ENCODE measurements at places on chromosomes 2 and 18.

GRCh38 chr2:32532961-32533360 is 94.9 kb upstream of the TTC27 start:
- no peak for DNase-seq

DNA sequence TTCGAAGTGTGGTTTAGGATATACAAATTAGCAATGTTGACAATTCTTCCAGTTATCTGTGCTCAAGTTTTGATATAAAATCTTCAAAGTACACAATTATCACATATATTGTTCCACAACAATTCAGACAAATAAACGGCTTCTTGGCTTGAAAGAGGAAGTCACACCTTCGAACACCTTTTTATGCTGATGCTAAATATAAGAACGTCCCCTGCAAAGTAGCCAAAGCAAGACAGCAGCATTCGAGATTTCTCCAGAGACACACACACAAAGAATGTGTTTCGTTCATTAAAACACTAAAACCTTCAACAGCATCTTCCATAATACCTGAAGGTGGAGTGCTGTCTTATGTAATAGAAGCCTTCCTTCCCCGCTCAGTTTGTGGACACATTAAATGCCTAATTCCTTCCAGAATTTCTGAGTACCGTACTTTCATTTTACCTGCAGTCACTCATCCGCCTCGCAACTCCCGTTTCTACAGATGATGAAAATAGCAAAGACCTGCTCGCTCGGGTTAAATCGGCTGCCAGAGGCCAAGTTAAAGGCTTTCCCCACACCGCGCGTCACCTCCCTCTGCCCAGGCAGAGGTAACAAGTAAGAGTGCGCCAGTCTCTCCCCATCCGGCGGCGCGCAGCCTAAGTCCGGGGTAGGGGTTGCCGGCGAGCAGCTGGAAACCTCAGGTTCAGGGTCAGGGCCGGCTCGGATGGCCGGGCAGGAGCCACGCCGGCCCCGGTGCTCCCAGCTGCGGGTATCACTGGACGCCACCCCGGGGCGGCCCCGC is 847 bp downstream of the SERPINE2 start:
- DNase-seq, result no peak

GRCh38 chr2:105712166-105712915 is 32.4 kb upstream of the NCK2 start:
- DNase-seq, result no peak

DNA sequence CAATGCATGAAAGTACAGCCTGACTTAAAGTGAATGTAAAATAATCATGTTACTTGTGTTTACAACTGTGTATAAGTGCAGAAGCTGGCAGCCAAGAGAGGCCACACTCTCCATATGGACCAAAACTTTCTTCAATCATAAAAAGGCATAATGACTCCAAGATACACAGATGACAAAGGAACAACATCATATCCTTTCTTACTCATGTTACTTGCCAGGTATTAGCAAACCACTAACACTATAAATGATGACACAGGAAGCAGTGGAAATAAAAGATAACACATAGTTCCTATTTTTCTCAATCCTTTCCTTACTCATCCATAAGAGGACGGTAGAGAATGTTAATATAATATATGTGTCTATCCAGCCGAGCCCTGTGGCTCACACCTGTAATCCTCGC is 400.0 kb upstream of the CDH2 start:
- DNase-seq, result no peak

GRCh38 chr2:223779877-223780276 is 57.5 kb downstream of the AP1S3 start:
- DNase-seq, result no peak

DNA sequence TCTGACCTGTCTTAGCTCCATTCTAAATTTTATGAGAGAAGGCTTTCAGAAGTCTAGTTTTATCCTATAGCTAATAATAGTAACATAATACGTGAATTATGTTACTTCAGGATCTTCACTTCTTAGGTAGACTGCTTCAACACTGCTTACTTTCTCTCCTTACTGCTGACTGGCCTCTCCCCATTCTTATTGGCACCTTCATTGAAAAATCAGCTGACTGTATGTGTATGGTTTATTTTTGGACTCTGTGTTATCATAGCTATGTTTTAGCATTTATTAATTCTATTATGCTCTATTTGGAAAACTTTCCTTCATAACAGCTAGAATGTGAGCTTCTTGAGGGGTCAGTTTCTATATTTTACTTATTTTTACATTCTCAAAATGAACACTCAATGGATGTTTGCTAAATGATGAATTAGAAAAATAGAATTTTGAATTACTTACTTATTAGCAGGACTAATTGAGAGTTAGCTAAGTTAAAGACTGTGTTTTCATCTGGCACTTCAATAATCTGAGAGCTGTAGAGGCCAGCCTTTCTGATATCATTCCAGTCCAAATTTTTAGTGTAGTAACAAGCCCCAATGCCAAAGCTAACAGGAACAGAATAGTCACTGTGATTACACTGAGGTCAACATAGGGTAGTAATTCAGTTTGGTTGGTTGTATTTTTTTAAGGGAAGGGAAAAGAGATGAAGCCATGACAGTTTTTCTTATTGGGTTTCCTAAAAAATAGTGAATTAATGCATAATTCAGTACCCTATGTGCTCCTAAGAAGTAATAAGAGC is 92.3 kb downstream of the TTC27 start:
- no peak for DNase-seq

DNA sequence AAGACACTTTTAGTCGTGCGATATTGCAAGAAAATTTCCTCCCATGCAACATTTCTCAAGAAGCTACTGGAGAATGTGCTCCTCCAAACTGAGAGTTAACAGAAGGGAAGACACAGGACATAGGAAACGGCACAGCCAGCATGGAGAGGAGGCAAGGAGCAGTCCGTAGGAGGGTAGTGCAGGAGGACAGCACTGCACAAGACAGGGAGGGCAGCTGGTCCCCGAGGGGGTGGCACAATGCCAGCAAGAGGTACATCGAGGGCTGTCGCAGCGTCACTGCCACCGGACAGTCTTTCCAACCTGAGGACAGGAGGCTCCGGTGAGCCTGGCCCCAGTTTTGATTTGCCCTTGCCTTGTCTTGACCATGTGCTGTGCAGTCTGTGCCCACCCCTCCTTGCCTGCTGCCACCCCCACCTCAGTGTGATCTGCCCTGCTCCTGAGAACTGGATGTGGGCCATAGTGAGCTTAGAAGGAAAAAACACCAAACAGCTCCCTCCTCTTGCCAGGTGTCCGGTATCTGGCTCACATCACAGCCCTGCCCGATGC is 81.6 kb upstream of the LAPTM4A start:
- DNase-seq, result no peak

- no peak for DNase-seq
Measured at GRCh38 chr2:33645861-33646260, 46.8 kb upstream of the FAM98A start.

- no peak for DNase-seq
Measured at GRCh38 chr2:30149513-30149912, 2.7 kb downstream of the YPEL5 start.

- no peak for DNase-seq
Measured at GRCh38 chr2:9964334-9964980, 13.0 kb downstream of the GRHL1 start.

DNA sequence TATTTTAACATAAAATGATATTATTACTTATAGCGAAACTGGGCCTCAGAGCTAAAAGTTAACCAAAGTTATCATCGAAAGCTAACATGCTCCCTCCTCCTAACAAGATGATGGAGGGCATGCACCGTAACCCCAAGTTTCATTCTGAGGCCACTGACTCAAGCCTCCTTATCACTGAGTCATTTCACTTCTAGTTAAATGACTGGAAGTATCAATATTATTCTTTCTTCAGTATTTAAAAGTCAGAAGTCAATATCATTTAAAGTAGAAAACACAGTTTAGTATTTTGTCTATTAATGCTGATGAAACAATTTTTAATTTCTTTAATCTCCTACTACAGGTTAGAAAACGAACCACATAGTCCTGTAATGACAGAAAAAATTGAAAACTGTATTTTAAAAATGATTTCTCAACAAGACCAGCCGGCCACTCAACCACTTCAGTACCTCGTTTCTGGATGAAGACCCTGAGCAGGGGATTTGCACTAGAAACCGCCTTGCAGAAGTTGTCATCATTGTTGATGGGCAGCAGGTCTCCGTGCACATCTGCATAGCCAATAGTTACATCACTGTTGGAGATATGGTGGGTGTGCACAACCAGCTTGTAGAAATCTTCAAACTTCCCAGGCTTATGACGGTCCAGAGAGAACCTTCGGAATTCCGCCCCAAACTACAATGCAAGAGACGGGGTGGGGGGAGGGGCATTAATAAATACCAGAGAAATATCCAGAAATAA is 44.9 kb downstream of the PARD6G start:
- DNase-seq, result no peak

GRCh38 chr2:109155553-109156451 is 26.8 kb downstream of the SH3RF3 start:
- DNase-seq, result no peak

DNA sequence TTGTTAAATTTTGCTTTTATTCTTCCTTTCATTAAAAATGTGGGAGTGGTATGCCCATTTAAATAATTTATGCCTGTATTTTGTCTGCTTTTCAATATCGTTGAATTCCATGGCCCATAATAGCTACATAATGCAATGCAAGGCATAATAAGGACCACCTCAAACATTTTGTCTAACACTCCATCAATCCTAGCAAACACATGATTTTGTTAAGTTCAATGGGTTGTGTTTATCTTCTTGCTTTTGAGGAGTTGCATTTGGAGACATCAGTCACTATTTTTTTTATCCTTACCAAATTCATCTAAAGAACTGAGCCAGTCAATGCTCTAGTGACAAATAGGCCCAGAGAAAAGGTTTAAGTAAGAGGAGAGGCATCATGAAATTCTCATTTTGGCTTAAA is 145.5 kb downstream of the ZNF385B start:
- no peak for DNase-seq

GRCh38 chr18:5771343-5771742 is 124.0 kb downstream of the TMEM200C start:
- DNase-seq, result no peak

GRCh38 chr18:38459131-38459994 is 893.8 kb upstream of the CELF4 start:
- no peak for DNase-seq

DNA sequence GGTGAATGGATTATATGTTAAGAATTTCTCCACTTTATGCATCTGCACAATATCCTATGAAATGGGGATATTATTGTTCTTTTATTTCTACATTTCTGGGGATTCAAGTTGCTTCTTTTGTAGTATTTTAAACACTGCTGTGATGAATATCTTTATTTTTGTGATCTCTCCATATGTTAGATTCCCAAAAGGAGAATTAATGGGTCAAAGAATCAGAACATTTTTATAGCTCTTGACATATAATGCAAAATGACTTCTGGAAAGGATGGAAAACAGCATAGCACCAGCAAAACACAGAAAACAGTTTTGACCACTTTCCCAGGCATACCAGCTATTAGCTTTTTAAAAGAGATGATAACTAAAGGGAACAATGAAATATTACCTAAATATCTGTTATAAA is 135.5 kb downstream of the NCKAP5 start:
- no peak for DNase-seq

DNA sequence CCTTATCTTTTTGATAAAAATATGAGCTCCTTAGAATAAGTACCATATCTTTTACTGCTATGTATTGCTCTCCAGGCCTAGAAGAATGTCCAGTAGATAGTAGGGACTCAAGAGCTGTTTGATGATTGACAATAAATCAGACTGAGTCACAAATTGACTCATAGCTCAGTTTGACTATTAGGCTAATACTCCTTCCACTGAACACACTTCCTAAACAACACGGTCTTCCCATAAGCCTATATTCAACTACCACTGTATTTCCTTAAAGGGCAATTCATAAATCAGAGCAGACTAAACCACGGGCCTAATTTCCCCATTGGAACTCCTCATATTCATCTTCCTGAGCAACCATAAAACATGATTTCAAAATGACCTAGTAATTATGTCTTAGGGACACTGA is 258.5 kb downstream of the ALK start:
- DNase-seq, result no peak

DNA sequence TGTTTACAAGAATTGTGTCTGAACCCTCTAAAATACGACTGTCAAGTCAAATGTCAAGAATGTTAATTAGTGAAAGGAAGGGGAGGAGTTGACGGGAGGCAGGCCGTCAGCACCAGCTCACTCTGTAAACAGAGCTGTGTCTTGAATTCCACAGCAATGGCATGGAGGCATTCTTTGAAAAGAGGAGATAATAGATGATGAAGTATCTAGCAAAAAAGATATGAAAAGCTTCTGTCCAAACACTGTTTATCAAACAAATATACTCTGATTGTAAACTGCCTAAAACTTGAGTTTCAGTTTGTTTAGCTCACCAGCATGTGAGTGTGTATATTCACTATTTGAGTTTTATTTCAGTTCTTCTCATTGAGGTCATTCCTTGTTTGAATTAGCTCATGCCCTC is 94.7 kb upstream of the CDC42EP3 start:
- no peak for DNase-seq

- no peak for DNase-seq
Measured at GRCh38 chr18:36759167-36759776, 69.5 kb downstream of the TPGS2 start.

- no peak for DNase-seq
Measured at GRCh38 chr2:127194447-127194846, 25.7 kb downstream of the CYP27C1 start.

- no peak for DNase-seq
Measured at GRCh38 chr2:240925568-240926515, 19.7 kb downstream of the CROCC2 start.

DNA sequence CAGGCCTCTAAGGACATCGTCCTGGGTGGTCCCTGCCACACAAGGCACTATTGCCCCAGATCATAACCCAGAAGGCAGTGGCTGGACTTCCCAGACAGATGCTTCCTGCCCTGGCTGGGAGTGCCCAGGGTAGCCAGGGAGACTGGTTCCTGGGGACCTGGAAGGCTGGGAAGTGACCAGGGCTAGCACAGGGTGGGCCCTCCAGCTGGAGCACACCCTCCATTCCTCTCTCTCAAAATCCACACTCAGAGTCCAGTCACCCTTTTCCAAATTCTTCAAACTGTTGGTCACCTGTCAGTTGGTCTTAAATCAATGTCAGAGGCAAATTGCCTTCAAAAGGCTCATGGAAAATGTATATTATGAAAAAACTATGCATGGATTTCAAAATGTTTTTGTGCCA is 11.6 kb upstream of the TUBB6 start:
- no peak for DNase-seq

GRCh38 chr2:228703152-228703551 is 521.7 kb upstream of the SPHKAP start:
- no peak for DNase-seq

DNA sequence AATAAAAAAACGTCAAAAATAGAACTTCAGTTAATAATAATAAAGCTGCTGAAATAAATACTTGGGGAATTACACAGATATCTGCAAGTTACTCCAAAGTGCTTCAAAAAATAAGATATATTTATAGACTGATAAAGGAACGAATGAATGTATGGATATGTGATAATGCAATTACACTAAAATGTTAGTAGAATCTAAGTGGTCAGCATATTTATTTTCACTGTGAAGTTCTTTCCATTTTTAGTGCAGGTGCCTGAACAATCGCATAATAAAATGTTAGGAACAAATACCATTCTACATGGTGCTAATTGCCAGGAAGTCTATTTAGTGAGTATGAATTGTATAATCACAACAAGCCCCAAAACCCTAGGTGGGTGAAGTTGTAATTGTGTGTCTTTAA is 169.6 kb upstream of the RGPD4 start:
- DNase-seq, result no peak

GRCh38 chr2:218075975-218076811 is 7.1 kb downstream of the RUFY4 start:
- no peak for DNase-seq

Data from stimulated activated CD4-positive, alpha-beta T cell treated with anti-CD3 and anti-CD28 coated beads, TNF-alpha, amount 100 ng/mL, for 1 hour (primary cell).